ENCODE measurements at places on chromosomes 1 and 21. TPM values are rescaled to one million over a fixed set of nuclear protein-coding genes. Genes with fewer than 3 reads are reported as not detected.

The RGS7 gene
- total RNA-seq, result not detected

The NR5A2 gene
- not detected for total RNA-seq

The ACP6 gene
- 15.3 TPM for total RNA-seq

The GREM2 gene
- total RNA-seq, result not detected

The SLFNL1 gene
- total RNA-seq, result 0.39 TPM

The NADK gene
- 86.2 TPM for total RNA-seq

The TNFRSF9 gene
- total RNA-seq, result 1.4 TPM

The S1PR1 gene
- total RNA-seq, result 1.1 TPM

The TGFB2 gene
- 1.4 TPM for total RNA-seq

The ZNF124 gene
- 34.7 TPM for total RNA-seq

The OR2T2 gene
- total RNA-seq, result not detected

- no peak for DNase-seq
Observed at GRCh38 chr1:157113631-157114030, 14.0 kb upstream of the ETV3L start.

DNA sequence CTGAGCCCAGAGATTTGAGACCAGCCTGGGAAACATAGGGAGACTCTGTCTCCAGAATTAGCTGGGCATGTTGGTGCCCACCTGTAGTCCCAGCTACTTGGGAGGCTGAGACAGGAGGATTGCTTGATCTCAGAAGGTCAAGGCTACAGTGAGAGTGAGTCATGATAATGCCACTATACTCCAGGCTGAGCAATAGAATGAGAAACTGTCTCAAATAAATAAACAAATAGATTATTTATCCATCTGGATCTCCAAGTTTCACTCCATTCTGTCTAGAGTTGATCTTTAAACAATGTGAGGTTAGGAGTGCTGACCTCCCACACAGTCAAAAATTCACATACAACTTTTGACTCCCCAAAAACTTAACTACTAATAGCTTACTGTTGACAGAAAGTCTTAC, 106.8 kb upstream of the PALMD start:
- no peak for DNase-seq

DNA sequence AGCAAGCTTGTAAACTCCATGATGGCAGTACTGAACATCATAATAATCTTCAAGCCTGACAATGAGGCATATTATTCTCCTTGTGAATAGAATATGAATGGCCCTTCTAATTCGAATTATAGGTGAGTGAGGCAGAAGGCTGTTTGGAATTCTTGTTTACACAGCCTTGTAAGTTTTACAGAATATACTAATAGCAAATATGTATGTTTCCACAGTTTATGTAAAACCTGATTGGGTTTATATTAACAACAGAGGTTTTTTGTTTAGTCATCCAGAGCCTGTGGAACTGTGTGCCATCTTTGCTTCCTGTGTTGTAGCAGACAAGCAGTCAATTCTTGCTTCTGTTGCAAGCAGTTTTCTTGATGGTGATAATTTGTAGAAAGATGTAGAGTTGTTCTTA, 8.0 kb downstream of the OSBPL9 start:
- no peak for DNase-seq

DNA sequence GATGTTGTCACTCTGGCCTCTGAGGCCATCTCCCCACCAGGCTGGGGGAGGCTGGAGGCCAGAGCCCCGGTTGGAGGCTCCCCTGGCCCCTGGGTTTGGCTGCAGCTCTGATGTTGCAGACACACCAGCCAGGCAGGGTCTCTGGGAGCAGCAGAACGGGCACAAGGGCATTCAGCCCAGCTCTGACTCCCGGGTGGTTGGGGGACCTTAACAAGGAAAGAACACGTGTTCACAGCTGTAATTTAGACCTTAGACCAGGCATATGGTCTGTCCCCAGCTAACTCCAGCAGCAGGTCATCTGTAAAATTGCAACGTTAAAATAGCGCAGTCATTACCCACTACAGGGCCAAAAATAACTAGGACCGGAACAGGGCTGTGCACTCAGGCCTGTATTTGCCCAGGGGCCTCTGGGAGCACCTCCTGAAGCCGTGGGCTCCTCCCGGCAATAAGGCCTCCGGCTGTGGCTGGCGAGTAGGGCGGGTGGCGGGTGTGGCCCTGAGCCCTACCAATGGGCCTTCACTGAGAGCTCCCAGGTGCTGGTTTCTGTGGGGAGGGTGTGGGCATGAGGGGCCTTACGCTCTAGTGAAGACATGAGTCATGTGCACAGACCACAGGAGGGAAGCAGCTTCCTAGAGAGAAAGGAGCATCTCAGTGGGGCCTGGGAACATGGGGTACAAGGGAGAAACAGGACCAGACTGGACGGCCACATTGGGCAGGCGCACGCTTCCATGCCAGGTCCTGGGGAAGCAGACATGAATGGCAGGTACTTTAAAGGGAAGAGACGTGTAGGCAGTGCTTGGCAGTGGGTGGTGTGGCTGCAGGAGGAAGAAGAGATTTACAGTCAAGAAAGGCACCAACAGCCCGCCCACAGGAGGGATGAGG, 6.1 kb downstream of the LDLRAP1 start:
- DNase-seq, result no peak

- DNase-seq, result no peak
Observed at GRCh38 chr1:12544357-12544756, 73.7 kb downstream of the DHRS3 start.

DNA sequence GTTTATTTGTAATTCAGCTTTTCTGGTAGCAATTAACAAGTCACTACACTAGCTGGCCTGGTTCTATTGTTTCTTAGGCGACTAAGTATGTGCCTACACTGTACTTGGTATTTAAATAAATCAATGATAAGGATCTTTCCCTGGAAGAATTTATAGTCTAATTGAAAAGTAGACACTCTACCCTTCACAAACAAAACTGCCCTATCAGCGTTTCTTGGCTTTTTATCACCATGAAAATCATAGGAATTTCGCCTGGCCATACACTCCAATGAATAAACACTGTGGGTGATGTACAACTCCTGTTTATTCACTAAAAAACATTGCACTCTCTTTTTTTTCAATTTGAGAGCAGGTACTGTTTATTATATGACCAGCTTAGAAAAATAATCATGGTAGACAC, 702.9 kb upstream of the ADGRL2 start:
- DNase-seq, result peak; percentile 15

GRCh38 chr1:109649491-109649914, 6.4 kb upstream of the GSTM4 start:
- DNase-seq, result peak; percentile 58

GRCh38 chr1:114024049-114024448, 44.8 kb downstream of the OLFML3 start:
- DNase-seq, result peak; percentile 51

GRCh38 chr1:32967888-32968568, 3.4 kb upstream of the RNF19B start:
- peak; percentile 14 for DNase-seq

- DNase-seq, result no peak
Observed at GRCh38 chr1:30310966-30311742, 412.2 kb downstream of the MATN1 start.

GRCh38 chr1:219185486-219186117, 11.9 kb downstream of the LYPLAL1 start:
- DNase-seq, result no peak

- DNase-seq, result no peak
Observed at GRCh38 chr1:202709276-202710041, 795 bp downstream of the SYT2 start.

DNA sequence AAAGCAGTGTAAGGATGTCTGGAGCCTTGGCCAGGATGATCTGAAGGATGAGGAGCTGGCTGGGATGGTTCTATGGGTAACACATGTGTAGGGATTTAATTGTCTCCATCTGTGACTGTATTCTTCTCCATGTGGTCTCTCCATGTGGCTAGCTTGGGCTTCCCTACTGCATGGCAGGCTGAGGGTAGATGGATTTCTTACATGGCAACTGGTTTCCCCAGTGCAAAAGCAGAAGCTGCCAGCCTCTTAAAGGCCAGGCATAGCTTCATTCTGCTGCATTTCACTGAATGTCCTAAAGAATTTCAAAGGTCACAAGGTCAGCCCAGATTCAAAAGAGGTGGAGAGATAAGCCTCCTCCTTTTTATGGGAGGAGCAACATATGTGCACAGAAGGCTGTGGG, 61.7 kb downstream of the XCL2 start:
- DNase-seq, result no peak

GRCh38 chr1:52034050-52034384, 407 bp upstream of the KTI12 start:
- DNase-seq, result no peak

GRCh38 chr1:207828046-207828445, 76.2 kb downstream of the CD46 start:
- no peak for DNase-seq

GRCh38 chr1:234486858-234487840, 8.2 kb upstream of the TARBP1 start:
- DNase-seq, result peak; percentile 77

DNA sequence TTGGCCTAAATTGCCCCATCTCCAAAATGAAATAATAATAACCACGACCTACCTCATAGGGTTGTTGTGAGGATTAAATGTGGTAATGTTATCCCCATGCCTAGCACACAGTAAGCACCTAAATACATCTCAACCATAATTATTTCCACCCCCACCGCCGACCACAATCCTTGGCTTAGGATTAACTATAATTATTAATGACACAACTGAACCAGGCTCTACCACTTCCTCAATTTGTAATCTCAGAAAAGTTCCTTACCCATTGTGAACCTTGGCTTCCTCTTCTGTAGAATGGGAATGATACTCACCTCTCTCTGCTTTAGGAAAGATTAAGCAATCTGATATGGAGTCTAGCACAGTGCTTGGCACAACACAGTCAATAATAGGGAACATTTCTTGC, 44.3 kb upstream of the TACSTD2 start:
- DNase-seq, result no peak

DNA sequence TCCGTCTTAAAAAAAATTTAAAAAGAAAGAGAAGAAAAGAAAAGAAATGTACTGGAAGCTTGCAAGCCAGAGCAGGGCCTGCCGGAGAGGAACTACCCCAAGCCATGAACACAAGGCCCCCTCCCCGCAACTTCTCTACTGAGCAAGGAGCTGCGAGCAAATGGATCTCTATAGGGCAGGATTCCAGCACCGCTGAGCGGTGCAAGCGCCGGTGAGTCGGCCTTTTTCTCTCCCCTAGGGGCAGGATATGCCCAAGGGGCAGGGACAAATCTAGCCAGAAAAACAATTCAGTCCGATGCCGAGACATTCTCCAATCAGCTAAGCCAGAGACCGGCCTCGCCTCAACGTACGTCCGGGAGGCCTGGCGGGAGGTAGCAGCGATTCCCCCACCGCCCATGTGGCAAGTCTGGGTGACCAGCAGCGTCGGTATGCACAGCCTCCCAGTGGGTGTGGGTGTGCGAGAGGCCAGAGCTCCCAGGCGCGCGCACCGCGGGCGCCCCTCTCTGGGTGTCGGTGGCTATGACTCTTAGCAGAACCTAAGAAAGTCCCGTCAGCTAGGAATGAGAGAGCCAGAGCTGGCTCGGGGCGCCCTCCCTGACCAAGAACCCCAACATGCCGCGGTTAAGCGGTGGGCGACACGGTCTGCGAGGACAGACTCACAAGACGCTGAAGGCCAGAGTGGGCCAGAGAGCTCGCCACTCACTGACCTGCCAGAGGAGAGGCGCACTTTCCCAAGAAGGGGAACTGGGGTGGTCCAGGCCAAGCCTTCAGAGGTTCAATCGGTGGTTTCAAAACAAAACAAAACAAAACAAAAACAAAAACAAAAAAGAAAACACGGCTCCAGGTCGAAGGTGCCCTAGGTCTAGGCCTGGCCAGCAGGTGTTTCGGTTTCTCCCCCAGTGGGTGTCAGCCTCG, 1.9 kb downstream of the CSMD2 start:
- DNase-seq, result peak; percentile 85

- peak; percentile 20 for DNase-seq
Observed at GRCh38 chr1:83910461-83910860, 88.5 kb downstream of the TTLL7 start.
